Psoas muscle (tissue), 8 donors: ENCODE measurements at places on chromosomes 1 and 21.

- DNase-seq, result no peak
Measured at GRCh38 chr1:16980473-16981268, at the start of gene MFAP2. TSS of gene MFAP2 (minus strand) at chr1:16980620. CDS start at chr1:16978273, 2,347 bp downstream.

DNA sequence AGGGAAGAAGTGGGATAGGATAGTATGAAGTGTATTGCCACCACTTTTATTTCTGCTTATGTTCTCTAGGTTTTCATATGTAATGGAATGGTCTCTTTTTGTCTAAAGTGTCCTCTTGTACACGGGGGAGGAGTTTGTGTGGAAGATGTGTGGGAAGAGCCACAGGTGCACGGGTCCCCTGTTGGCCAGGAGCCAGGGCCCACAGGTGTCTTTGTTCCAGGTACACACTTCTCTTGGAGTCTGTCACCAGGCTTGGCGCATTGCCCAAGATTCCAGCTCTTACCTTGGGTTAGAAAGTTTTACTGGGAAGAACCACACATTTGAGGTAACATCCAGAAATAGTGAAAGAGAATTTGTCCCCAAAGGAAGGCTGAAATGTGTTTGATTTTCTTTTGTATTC, 10.5 kb downstream of the TENT5C start:
- DNase-seq, result no peak

- no peak for DNase-seq
Measured at GRCh38 chr1:61088163-61088974, 6.0 kb downstream of the NFIA start.

- DNase-seq, result no peak
Measured at GRCh38 chr1:163271535-163271934, 50.2 kb upstream of the NUF2 start.

DNA sequence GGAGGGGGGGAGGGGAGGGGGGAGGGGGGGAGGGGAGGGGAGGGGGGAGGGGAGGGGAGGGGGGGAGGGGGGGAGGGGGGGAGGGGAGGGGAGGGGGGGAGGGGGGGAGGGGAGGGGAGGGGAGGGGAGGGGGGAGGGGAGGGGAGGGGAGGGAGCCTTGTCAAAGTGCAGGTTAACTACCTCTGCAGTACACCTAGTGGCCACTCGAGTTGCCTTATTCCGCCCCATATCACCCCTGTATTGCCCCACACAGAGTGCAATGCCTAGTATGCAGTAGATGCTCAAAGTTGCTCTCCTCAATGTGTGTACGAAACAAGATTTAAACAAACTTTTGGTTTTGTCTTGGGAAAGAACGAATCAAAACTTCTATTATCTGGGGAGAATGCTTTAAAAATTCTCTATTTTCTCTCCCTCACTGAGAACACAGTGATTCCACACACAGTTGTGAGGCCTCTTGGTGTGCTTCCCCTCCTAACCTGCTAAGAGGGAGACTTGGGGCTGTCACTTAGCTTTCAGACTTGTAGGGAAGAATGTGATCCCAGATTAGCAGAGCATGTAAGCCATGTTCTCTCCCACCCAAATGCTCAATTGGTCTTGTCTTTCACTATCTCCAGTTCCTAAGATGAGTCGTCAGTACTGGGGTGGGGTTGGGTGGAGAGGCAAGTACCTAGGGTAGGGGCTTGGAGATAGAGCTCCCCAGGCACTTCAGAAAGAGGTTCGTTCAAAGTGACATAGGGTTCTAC, 79.7 kb upstream of the MAP10 start:
- DNase-seq, result no peak

- no peak for DNase-seq
Measured at GRCh38 chr1:225119307-225119706, 189.8 kb downstream of the DNAH14 start.
